ENCODE measurements at places on chromosomes 11 and 22.

- no peak for DNase-seq
Measured at GRCh38 chr22:37710675-37711074, 13.8 kb downstream of the TRIOBP start.

- DNase-seq, result no peak
Measured at GRCh38 chr11:7348432-7349304, 97.0 kb downstream of the SYT9 start.

- no peak for DNase-seq
Measured at GRCh38 chr22:30887453-30887852, 81.1 kb downstream of the MORC2 start.

DNA sequence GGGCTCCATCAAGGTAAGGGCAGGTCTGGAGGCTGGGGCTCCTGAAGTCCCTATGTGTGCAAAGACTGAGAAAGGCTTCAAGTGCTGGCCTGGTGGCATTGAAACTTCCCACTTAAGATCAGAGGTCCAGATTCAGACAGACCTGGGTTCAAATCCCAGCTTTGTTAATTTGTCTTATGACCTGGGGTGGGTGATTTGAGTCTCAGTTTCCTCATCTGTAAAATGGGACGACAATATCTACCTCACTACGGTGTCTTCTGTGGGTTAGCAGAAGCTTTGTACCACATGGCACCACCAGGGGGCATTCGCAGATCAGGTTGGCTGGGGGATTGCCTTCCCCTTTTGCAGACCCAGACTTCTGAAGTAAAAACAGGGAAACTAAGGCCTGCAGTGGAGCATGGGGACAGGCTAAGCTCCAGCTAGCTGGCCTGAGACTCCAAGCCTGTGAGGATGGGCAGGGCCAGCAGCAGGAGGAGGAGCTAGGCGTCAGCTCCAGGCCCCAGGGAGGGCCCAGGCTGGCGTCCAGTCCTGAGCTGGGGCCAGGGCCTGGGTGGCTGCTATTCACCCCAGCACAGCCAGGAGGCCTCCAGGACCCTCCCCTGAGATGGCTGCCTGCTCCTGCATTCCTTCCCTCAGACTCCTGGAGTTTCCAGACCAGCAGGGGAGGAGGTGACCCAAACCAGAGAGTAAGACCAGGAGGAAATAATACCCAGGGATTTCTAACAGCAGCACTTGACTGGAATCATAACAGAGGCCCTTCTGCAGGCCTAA, 1.5 kb downstream of the CASTOR1 start:
- DNase-seq, result peak; percentile 89

- DNase-seq, result no peak
Measured at GRCh38 chr11:134656861-134657540, 245.0 kb upstream of the B3GAT1 start.

DNA sequence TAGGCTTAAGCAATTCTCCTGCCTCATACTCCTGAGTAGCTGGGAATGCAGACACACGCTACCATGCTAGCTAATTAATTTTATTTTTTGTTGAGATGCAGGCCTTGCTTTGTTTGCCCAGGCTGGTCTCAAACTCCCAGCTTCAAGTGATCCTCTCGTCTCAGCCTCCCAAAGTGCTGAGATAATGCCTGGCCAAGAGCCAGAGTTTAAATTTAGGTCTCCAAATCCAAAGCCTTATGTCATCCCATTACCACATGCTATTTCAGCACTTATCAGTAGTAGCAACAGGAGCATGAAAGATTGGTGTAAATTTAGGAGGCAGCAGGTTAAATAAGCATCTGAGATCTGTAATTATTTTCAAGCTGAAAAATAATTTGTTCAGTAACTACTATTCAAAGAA, 326.1 kb upstream of the ANO5 start:
- no peak for DNase-seq

GRCh38 chr11:12808519-12808918, 134.3 kb downstream of the TEAD1 start:
- DNase-seq, result no peak

GRCh38 chr11:15565880-15566279, 451.2 kb downstream of the INSC start:
- DNase-seq, result no peak

DNA sequence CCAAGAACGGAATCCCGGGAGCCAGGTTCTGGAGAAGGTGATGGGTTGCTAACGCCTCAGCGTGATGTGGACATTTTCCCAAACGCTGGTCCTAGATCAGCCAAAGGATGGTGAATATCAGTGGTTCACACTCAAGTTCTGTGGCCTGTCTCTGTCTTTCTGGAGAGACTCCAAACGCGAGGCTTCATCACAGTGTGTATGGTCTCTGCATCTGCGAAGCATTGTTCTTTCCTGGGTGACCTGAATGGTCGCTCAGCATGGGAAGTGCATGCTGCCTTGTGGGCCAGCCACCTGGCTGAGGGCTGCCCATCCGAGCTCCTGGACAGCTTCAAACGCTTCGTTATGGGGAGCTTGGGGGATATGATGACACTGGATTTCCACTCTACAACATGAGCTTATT, 810.0 kb downstream of the TBC1D22A start:
- no peak for DNase-seq

GRCh38 chr11:93821617-93822016, 28.8 kb downstream of the VSTM5 start:
- no peak for DNase-seq

GRCh38 chr11:95498722-95499425, 267.9 kb upstream of the SESN3 start:
- DNase-seq, result no peak

DNA sequence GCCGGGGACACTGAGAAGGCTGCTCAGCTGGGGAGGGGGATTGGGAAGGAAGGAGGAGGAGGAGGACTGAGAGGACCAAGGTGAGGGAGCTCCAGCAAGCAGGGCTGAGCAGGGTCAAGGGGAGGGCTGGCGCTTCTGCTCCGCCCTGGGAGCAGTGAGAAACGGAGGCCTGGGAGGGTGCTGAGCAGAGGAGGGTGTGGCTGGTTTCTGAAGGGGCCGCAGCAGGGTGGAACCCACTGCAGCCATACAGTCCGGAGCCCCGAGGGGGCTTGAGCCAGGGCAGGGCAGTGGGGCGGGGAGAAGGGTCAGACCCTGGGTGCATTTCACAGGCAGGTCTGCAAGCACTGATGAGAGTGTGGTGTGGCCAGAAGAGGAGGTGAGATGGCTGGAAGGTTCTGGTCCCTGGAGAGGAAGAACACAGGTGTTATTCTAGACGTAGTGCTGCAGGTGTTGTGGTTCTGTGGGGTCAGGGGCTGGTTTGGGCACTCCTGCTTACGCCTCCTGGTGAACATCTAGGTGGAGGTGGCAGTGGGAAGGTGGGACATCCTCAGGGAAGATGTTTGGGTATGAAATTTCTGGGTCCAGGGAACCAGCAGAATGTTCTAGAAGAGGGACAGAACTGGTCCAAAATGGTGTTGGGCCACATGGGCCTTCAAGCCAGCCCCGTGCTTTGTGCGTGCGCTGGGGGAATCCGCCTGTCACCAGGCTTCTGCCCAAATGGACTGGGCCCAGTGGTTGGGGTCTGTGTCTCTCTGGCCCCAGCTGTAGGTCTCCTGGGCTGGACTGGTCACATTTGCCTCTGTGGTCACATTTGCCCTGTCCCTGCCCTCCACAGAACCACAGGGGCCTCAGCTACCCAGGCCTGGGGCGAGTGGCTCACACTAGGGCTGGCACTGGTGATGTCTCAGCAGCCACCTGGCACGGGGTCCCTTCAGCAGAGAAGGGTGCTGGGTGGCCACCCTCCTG, 714.7 kb downstream of the BRD1 start:
- DNase-seq, result no peak

GRCh38 chr22:22151308-22151707, 93.3 kb upstream of the VPREB1 start:
- DNase-seq, result no peak

DNA sequence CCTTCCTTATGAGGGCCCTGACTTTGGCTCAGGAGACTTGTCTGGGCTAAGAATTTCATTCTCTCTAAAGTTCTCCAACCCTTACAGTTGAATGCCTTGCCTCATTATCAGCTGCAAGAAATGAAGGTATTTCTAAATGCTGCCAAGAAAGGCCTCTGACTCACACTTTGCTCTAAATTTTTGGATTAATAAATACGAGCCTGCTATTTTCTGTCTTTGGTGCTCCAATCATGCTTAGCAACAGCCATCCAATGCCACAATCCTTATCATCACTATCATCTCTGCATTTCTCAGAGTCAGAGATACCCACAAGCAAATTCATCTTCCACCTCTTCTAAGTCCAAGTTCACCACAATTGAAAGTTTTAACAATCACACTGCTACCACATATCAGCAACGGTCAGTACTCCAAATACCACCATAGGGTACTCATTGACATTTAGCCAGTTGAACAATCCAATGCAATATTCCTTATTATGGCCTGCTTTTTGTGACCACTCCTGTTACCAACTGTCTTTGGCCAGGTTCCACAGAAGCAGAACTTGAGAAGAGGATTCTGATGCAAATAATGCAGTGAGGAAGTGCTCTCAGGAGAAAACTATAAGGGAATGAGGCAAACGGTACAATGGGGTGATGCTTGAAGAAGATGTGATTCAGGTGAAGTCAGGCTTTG, 5.7 kb downstream of the PATE2 start:
- no peak for DNase-seq

GRCh38 chr11:14768526-14769188, 123.4 kb downstream of the CYP2R1 start:
- peak; percentile 76 for DNase-seq

GRCh38 chr11:45238724-45239123, 47.4 kb downstream of the SYT13 start:
- DNase-seq, result no peak

- DNase-seq, result peak; percentile 52
Measured at GRCh38 chr11:18294862-18295261, 27.1 kb downstream of the HPS5 start.

GRCh38 chr22:46428171-46428570, 92.7 kb downstream of the TRMU start:
- no peak for DNase-seq

GRCh38 chr11:27085605-27086004, 45.0 kb downstream of the BBOX1 start:
- no peak for DNase-seq

- DNase-seq, result no peak
Measured at GRCh38 chr22:24992946-24993345, 40.4 kb downstream of the KIAA1671 start.

DNA sequence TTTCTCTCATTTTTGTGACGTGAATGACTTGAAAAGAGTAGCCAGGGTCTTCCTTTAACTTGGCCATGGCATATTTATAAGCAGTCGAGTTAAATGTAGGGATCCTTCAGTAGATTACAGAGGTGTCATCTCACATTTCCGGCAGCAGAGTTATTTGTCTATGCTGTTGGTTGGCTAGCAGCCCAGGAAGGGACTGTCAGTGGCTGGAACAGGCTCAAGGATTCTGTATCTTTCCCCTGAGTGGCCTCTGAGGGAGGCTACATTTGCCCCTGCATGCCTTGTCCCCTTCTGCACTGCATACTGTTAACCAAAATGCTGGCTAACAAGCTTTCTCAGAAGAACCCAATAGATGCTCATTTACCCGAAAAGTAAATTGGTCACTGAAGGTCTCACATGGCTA, 187.6 kb downstream of the PGR start:
- DNase-seq, result no peak

GRCh38 chr11:2310786-2311352, 9.1 kb downstream of the TSPAN32 start:
- no peak for DNase-seq

- DNase-seq, result peak; percentile 22
Measured at GRCh38 chr11:118913411-118914125, 12.2 kb downstream of the BCL9L start.

- DNase-seq, result peak; percentile 89
Measured at GRCh38 chr22:28882878-28883656, at the start of gene ZNRF3. Gene ZNRF3 (plus strand): TSS chr22:28883572. CDS start chr22:28883767, 195 bp downstream.

GRCh38 chr11:120137611-120138521, at the start of gene TRIM29:
Gene TRIM29 (minus strand): TSS chr11:120138113. CDS start chr11:120138031, 82 bp downstream.
- DNase-seq, result no peak

DNA sequence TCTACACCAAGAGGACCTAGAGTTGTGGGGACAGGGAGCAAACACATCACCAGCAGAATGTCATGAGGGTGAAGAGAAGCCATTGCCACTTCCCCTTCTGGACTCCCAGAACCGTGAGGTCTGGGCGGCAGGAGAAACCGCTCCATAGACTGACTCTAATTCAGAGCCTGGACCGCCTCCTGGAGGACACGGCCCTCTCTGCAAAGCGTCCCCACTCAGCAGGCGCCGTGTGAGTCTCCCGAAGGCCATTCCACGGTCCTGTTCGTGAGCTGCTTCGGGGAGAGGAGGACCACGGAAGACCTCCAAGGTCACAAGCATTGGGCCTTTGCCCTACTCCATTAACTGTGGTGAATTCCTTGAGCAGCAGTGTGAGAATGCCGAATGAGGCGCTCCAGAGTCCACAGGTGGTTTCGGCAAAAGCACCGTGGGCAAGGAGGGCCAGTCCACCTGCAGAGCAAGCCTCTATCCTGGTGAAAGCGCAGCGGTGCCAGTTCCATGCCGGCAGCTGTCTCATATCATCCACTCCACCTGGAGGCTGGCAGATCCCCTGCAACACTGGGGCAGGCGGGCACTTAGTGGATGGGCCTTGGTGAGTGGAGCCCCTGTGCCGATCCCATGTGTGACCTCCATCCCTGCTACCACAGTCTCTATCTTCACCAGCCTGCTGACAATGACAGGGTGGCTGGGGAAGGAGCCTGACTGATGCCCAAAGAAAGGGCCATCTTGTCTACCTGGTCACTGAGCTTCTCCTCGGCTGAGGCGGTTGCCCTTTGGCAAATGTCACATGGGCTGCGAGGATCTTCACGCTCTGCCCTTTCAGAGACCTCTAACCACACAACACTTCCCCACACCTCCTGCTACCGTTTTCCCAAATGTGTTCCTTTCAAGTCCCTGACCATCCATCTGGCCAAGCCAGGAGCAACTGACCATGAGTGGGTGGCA, 7.5 kb downstream of the C11orf21 start:
- no peak for DNase-seq

GRCh38 chr11:66228521-66228920, 39.9 kb upstream of the RAB1B start:
- DNase-seq, result no peak

GRCh38 chr11:46333394-46333947, 13.8 kb upstream of the DGKZ start:
- no peak for DNase-seq

DNA sequence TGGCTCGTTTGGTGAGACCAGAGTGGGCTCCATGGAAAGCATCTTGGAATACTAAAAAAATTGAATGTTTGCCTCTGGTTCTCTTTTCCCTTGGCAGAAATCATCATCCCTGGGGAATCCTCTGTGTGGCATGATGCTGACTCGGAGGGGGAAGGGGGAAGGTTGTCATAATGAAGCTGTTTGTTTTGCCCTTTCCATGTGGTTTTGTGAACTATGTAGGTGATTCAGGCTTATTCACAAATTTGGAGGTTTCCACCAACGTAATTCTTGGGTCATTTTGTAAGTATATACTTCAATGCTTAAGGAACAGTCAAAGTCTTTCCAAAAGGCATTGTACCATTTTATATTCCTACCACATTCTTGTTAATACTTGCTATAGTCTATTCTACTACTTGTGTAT, 754.0 kb upstream of the FAT3 start:
- no peak for DNase-seq

DNA sequence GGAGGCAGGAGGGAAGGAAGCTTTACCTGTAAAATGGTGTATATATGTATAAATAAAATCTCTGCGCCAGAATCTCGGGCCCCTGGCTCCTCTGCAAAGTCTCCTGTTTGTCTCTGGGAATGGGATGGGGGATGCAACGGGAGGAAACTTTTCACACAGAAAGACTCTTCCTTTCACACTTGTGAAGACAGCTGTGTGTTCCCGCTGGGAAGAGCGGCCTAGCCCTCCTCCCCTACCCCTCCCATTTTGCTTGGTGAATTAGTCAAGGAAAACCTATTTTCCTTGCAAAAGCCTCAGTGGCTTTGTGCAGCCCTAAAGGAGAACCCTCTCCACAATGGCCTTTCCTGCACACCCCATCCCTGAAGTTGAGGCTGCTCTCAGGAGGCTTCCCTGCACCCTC, 9.4 kb upstream of the IGF2 start:
- DNase-seq, result no peak
